ENCODE measurements at places on chromosomes 16 and 17. TPM values are rescaled to one million over a fixed set of nuclear protein-coding genes. Genes with fewer than 3 reads are reported as not detected.

The ITGA3 gene
- 22.9 TPM for total RNA-seq

DNA sequence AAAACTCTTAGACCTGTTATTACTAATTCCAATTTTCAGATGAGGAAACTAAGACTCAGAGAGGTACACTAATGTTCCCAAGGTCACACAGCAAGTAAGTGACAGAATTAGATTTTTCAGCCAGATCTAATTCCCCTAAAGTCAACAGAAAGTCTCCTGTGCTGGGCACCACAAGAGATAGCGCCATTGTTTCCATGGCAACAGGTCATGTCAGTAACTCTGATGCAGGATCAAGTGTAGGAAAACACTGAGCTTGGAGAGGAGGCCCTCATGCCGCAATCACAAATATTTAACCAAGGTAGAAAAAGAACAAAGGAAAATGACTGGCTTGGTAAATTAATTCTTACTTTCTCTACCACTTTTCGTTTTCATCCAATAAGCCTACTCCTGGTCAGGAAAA, 166.0 kb upstream of the CDH13 start:
- no peak for DNase-seq

DNA sequence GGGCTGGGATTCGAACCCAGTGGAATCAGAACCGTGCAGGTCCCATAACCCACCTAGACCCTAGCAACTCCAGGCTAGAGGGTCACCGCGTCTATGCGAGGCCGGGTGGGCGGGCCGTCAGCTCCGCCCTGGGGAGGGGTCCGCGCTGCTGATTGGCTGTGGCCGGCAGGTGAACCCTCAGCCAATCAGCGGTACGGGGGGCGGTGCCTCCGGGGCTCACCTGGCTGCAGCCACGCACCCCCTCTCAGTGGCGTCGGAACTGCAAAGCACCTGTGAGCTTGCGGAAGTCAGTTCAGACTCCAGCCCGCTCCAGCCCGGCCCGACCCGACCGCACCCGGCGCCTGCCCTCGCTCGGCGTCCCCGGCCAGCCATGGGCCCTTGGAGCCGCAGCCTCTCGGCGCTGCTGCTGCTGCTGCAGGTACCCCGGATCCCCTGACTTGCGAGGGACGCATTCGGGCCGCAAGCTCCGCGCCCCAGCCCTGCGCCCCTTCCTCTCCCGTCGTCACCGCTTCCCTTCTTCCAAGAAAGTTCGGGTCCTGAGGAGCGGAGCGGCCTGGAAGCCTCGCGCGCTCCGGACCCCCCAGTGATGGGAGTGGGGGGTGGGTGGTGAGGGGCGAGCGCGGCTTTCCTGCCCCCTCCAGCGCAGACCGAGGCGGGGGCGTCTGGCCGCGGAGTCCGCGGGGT, at the start of gene CDH1:
TSS of gene CDH1 (plus strand) at position 247 of the 684 bp plus-strand sequence. CDS start at position 371, 124 bp downstream.
- DNase-seq = no peak

- no peak for DNase-seq
These were observed 103.5 kb upstream of the TNRC6C start for GRCh38 chr17:77854759-77855745.

DNA sequence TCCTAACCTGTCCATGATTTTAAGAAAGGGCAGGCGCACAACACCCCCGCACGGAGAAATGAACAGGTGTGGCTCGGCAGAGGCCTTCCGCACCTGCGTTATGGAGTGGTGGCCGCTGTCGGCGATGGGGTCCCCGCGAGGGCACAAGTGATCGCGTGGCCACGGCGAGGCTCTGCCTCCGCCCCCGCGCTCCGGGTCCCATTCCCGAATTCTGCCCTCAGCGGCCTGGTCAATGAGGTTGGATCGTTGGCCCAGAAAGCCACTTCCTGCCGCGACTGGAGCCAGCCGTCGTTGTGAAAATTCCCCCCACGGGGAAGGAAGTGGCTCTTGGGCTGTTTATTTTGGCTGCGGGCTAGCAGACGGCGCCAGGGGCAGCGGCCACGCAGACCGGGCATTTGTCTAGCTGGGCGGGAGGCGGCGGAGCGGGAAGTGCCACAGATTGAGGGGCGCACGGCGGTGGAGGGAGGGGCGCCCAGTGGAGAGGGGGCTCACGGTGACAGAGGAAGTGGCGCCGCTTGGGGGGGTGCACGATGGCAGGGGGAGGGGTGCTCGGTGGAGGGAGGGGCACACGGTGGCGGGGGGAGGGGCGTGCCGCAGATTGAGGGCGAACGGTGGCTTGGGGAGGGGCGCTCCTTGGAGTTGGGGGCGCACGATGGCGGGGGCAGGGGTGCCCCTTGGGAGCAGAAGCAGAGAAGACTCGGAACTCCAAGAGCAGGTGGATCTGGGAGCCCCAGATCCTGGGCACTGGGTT, 25.0 kb downstream of the MRC2 start:
- no peak for DNase-seq

GRCh38 chr17:50518384-50519023, 10.3 kb downstream of the MYCBPAP start:
- DNase-seq = peak; percentile 85

GRCh38 chr17:43613917-43614316, 47.8 kb downstream of the MEOX1 start:
- DNase-seq = peak; percentile 67

DNA sequence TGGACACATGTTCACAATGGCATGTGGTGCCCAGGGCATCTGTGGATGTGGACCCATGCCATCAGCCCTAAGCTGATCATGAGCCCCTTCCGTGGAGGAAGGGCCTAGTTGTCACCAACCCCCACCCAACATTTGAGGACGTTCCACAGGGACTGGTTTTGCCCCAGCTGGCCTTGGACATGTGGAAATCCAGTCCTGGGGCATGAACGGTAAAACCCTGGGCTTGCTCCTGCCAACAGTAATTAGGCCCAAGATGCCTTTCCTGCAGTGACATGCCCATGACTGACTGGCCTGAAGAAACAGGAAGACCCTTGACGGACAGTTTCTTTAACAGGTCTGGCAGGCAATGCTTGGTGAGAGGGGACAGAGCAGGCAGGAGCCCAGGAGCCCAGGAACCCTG, 7.7 kb downstream of the TNS4 start:
- no peak for DNase-seq

DNA sequence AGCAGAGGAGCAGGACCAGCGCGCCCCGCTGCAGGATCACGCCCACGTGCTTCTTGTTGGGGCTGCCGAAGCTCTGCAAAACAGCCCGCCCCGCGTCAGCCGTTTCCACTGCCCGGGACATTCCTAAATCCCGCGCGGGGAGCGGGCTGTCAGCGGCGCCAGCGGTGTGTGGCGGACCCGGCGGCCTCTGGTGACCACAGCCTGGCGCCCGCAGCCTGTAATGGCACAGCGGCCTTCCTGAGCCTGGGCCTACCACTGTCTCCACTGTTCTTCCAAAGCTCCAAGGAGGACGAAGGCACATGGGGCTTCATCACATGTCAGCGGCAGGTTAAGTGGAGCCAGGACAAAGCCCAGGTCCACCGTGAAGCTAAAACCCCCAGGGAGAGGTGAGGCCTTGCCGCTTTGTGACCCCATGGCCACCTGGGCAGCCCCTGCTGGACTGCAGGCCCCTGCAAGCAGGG, 2.5 kb downstream of the SLC47A2 start:
- DNase-seq = no peak

The EVPLL gene
- not detected for total RNA-seq

The SERPINF2 gene
- total RNA-seq = 0.18 TPM

DNA sequence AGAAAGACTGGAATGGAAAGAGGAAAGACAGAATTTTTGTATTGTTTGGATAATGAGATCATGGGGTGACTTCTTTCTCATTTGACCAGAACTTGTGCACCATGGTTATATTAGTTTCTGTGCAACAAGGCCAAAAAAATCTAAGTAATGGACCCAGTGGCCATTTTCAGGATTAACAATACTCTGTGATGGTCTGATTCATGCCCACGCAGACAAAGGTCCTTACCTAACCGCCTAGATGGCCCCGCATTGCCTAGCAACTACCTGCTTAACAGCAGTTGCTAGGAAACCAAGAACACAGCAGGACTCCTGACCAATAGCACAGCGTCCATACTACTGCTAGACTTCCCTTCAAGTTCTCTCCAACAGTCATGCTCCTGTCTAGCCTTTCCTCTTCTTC, 22.4 kb downstream of the MIS12 start:
- DNase-seq = no peak

GRCh38 chr17:61065263-61065773, 334.3 kb upstream of the TBX2 start:
- DNase-seq = no peak

DNA sequence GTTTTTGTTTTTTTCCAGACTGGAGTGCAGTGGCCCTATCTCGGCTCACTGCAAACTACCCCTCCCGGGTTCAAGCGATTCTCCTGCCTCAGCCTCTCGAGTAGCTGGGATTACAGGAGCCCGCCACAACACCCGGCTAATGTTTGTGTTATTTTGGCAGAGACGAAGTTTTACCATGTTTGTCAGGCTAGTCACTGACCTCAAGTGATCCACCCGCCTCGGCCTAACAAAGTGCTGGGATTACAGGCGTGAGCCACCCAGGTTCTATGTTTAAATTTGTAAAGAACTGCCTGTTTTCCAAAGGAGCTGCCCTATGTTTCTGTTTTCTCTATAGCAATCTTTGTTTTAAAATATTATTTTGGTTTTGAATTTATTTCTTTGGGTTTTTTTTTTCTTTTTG, 13.8 kb upstream of the C16orf87 start:
- no peak for DNase-seq

GRCh38 chr16:24138024-24138423, 118.1 kb upstream of the CACNG3 start:
- no peak for DNase-seq

DNA sequence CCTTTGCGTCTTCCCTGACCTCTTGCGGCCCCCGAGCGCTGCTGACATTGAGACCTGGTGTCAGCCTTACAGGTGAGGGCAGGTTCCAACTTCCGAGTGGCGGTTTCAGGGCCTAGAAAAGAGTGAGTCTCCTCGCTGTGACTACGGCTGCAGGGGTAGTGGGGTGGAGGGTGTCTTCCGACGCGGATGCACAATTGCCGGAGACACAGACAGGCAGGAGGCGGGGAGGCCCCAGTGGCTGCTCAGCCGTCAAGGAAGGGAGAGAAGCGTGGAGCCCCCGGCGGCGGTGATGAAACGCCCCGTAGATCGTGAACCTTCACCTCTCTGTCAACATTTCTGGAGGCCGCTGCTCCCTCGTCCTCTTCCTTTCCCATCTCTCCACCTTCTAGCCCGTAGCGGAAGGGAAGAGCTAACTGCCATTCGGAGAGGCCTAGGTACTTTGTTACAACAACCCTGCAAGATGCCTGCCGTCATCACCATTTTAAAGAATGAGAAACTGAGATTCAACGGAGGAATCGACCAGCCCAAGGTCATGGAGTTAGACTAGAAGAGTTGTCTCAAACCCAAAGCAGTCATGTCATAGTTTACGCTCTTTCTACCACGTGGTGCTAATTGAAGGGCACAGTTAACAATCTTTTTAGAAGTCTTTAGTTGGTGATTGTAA, 485 bp downstream of the DNAJA3 start:
- DNase-seq = no peak

DNA sequence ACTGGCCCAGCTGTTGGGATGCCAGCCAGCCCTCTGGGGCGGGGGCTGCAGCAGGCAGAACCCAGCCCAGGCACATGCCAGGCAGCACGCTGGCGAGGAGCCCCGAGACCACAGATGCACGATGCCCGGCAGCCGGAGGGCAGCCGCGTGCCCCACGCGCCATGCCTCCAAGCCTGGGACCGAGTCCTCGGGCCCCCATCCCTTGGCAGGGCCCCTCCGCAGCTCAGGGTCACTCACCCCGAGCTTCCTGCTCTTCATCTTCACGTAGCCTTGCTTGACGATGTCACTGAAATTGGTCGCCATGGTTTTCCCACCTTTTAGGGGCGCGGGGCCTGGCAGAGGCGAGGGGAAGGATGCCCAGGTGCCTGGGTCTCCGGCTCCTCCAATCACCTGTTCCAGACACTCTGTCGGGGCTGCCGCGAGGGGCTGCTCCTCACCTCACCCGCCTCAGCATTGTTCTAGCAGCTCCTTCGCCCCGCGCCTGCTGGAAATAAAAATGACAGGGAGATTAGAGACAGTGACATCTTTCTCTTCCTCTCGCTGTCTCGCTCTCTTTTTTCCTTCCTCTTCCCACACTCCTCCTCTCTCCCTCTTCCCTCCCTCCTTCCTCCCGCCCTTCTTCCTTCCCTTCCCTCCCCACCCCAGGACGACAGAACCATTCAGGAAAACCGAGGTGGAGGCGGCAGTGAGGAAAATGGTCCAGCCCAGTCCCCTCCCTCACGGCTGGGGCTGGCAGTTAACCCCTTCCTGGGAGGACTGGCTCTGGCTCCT, 6.9 kb downstream of the DOK4 start:
- peak; percentile 79 for DNase-seq

DNA sequence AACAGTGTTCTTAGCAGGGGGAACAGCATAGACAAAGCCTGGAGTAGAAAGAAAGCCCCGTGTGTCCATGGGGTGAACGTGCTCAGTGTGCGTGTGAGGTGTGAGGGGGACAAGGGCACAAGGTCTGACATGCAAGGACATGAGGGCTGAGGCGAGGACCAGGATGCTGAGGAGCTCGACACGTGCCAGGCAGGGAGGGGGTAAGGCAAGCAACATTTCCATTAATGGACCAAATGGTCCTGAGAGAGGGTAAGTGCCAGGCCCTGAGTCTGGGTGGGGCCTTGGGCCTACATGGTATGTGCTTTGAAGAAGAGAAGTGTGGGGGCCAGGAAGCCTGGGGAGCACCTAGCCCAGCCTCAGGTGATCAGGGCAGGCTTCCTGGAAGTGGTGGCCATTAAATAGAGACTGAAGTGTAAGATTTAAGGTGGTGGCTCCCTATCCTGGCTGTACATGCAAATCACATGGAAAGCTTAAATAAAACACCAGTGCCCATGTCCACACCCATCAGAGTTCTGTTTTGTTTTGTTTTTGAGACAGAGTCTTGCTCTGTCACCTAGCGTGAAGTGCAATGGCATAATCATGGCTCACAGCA, 29.3 kb downstream of the ADCY7 start:
- DNase-seq = no peak

The CRAMP1 gene
- 13.4 TPM for total RNA-seq
